GM18507 (cell line): ENCODE measurements at places on chromosomes 3 and 15.

GRCh38 chr3:116815321-116815720, 105.7 kb downstream of the TUSC7 start:
- no peak for DNase-seq

- DNase-seq: no peak
Observed at GRCh38 chr15:89221543-89221942, at the start of gene RLBP1. TSS of gene RLBP1 (minus strand) at chr15:89221579. CDS start at chr15:89218975, 2,604 bp downstream.

DNA sequence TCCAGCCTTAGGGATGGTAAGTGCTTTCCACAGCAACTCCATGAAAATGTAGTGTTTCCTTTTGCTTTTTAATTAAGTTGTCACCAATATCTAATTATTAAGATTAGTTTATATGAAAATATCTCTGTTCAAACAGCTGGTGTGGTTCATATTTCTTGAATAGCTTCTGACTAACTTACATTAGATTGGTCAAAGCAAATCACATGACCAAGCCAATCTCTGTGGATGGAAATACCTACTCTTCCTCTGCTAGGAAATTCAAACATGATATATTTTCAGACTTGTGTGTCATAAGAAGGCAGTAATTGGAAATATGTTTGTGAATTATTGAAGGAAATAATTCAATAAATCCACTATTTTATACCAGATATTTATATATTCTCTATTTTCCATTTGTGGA, 54.6 kb upstream of the CADM2 start:
- DNase-seq: no peak

DNA sequence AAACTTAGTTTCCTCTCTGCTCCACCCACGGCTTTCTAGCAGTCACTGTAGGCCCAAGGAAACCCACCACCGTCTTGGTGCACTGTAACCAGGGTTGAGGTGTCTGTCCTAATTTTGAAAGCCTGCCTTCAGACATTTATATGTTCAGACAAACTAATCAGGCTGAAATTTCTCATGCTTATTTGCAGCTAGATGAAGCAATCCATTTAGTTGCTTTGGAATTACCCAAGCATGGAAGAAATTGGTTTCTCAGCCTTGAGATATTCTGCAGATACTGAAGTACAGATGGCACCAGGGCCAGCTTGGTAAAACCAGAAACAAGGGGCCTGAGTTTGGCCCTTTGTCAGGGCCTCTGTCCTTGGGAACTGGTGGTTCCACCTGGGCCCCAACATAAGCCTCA, 105.4 kb downstream of the CACNA1D start:
- DNase-seq: no peak

DNA sequence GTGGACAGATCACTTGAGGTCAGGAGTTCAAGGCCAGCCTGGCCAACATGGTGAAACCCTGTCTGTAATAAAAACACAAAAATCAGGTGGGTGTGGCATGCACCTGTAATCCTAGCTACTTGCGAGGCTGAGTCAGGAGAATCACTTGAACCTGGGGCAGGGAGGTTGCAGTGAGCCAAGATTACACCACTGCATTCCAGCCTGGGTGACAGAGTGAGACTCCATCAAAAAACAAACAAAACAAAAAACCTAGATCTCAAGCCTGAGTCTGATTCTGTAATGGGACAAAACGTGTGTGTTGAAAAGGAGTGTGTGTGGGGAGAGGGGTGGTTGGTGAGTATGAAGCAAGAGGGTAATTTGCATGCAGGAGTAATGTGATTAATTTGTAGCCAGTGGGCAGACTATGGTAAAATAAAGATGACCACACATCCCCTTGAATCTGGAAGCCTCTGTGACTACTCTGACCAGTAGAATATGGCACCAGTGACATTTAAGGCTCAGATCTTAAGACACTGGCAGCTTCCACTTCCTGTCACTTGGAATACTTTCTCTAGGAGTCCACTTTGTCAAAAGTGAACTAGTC, 18.4 kb upstream of the OPA1 start:
- no peak for DNase-seq

- DNase-seq: no peak
Observed at GRCh38 chr15:48596415-48596814, 49.1 kb downstream of the FBN1 start.

DNA sequence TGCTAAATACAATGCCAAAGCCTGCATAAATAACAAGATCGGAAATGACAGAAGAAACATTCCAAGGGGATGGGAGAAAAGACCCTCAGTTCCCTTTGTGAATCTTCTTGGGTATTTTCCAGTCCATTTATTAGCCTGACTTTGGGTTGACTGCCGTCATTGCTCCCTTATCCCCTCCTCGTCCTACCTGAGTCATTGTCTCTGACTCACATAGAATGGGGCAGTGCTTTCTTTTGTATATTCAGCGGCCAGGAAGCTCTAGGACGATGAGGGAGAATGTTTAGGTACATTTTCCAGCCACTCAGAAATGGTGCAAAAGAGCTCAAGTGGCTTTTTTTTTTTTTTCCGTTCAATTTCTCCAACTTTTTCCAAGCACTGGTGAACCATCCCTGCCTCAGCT, 71.6 kb downstream of the KAT2B start:
- DNase-seq: no peak

DNA sequence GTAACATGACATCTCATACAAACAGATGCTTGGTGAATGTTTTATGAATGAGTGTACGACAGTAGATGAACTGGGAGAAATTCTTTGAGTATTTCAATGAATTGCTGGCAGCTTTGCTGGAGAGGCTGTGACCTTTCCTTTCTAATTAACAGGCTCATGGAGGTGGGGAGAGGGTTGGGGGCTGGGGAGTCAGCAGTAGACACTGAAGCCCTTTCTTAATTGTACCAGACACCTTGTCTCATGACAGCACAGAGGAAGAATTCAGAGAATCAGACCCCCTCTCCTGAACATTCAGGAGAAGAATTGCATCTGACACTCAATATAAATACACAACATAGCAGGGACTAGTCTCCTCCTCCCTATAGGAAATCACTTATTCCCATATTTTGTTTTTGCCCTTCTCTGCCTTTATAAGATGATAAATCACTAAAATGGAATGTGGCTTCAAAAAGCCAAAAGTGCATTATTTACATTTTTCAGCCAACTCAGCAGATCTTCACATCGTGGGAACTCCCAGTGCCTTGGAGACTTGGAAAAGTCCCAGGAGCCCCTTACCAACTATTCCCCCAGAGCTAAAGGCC, 66.2 kb upstream of the TPM1 start:
- no peak for DNase-seq

DNA sequence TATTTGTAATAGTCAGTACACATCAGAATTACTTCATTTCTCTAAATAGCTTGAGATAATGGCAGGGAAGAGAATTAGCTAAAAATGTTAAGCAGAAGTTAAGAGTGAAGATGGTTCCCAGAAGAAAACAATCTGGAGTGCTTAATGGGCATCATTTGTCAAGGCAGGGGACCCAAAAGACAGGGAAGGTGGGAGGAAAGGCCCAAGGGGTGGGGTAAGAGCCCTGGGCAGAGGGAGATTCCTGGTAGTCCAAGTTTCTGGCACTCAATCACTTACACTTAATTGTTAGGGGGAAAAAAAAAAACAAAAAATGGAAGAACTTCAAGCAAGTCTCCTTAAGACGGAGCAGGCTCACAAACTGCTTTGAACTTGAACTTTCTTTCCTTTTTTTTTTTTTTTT, 28.9 kb downstream of the TNFAIP8L3 start:
- DNase-seq: no peak

GRCh38 chr3:8103954-8104353, 397.7 kb upstream of the LMCD1 start:
- no peak for DNase-seq
